Activated CD4-positive, alpha-beta memory T cell treated with anti-CD3 and anti-CD28 coated beads for 36 hours (primary cell): ENCODE measurements at places on chromosomes 11 and 22. TPM values are rescaled to one million over a fixed set of nuclear protein-coding genes. Genes with fewer than 3 reads are reported as not detected.

DNA sequence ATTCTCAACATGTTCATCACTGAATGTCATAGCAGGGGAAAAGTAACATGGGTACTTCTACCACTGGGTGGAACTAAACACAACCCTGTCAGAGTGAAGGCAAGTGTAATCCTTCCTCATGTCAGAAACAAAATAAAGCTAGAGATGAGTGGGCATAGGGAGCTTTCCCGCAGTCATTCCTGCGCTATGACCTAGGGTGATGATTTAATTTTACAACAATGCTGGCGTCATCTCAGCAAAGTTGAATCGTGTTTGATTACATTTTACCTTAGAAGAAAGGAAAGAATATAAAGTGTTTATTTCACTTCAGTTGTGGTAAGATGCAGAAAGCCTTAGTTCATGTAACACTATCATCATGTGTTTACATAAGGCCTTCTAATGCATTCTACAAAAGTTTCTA, 355.6 kb downstream of the METTL15 start:
- H3K4me1 ChIP-seq, result no peaks in the 10 kb centered on the region
- no peaks in the 10 kb centered on the region for H3K27me3 ChIP-seq
- no peak overlapping the region for H3K27ac ChIP-seq

- H3K27me3 ChIP-seq, result peaks cover 52% of the 10 kb centered on the region
- H3K4me3 ChIP-seq, result no peak overlapping the region
- DNase-seq, result peak; percentile 94
- no peaks in the 10 kb centered on the region for H3K36me3 ChIP-seq
- peaks cover 20% of the 10 kb centered on the region for H3K4me1 ChIP-seq
- H3K27ac ChIP-seq, result peak overlapping the region; percentile 26
Measured at GRCh38 chr22:32050678-32051515, 7.8 kb downstream of the SLC5A1 start.

DNA sequence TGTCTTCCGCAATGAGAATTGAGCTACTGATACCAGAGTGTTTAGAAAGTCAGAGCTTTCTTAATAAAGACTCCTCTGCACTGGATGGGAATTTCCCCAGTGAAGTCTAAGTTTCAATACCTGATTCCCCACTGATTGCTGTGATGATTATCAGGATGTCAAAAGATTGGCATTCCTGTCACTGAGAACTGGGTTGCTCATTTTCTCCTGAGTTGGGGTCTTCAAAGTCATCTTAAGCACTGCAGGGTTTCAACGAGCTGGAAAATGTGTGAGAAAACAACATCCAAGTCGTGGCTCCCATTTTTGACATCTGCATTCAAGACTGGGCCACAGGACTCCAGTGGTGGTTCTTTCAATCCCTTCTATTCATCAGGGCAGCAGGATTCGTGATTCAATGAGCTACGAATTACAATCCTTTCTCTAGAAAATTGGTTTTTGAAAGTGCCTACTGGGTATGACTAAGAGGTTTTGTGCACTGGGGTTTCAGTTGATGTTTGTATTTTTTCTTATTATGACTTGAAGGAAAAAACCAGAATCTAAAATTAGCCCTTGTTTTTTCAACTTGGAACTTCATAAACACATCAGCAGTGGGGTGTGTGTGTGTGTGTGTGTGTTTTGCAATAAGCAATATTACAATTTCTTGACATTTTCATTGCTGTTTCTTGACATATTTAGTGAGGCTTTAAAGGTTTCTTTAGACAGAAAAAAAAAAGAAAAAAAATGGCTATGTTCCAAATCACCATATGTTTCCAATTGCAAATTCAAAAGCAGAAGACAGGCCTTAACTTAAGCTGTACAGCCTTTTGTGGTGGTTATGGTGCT, 233.0 kb downstream of the FAM76B start:
- H3K36me3 ChIP-seq, result no peaks in the 10 kb centered on the region
- peak overlapping the region; percentile 38 for H3K4me3 ChIP-seq
- DNase-seq, result peak; percentile 56
- no peaks in the 10 kb centered on the region for H3K27me3 ChIP-seq

GRCh38 chr22:28021116-28021997, 102.3 kb upstream of the PITPNB start:
- DNase-seq, result no peak
- peaks cover 2% of the 10 kb centered on the region for H3K27me3 ChIP-seq
- no peaks in the 10 kb centered on the region for H3K4me1 ChIP-seq
- no peaks in the 10 kb centered on the region for H3K36me3 ChIP-seq

DNA sequence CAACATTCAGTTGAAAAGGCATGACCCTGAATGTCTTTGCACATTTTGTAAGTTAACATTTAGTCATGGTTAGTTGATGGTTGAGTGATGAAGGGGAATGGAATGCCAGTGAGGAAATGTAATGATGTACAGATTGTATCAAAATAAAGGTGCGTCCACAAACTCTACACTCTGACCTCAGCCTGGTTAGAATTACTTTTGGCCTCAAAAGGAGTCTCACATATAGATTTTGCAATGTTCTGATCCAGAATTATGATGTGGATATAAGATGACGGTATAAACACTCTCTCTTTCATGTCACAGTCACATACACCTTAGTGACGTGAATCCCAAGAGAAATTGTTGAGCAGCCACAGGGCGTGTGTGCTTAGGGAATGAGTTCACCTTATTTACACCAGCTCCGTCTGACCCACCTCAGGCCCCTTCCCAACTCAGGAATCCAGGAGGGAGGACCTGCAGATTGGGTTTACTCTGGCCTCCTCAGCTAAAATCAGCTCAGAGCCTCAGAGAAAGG, 100.1 kb downstream of the RDX start:
- H3K27ac ChIP-seq, result no peak overlapping the region
- H3K27me3 ChIP-seq, result peaks cover 10% of the 10 kb centered on the region
- no peak overlapping the region for H3K4me3 ChIP-seq
- no peak for DNase-seq

GRCh38 chr11:95242091-95242844, 11.3 kb upstream of the SESN3 start:
- H3K27ac ChIP-seq, result no peak overlapping the region
- no peaks in the 10 kb centered on the region for H3K27me3 ChIP-seq
- DNase-seq, result no peak
- H3K4me1 ChIP-seq, result peaks cover 11% of the 10 kb centered on the region

DNA sequence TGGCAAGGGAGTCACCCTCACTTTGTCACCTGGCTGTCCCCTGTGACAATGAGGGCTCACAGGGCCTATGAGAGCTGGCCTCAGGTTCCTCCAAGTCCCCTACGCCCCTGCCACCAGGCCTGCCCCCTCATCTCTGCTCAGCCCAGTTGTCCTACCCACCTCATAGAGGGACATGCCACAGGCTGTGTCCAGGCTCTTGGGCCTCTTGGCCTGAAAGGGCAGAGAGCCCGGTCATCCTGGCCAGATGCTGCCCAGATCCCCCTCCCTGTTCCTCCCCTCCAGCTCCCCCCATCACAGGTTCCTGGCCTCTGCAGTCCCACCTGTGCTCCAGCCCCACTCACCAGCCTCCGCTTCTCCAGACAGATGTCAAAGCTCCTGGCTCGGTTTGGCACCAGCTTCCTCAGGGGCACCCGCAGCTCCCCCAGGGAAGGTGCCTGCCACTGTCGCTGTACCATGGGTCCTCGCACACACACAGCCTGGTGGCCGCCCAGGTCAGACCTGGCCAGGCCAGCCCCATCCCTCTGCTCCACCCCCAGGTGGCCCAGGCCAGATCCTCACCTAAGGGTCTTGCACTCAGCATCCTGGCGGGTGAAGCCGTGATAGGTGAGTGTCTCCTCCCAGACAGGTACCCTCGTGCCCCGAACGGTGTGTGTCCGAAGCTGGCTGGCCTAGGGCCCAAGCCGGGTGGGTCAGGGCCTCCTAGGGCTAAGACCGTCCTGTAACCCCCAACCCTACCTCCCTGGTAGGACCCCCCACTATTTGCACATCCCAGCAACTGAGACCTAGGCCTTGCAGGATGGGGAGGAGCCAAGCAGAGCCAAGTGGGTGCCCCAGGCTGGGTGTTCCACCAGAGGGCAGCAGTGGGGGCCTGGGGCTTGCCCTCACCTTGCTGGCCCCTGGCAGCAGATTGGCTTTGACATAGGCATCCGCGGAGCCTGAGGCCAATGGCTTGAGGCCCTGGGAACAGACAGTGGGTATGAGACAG, 8.3 kb downstream of the NDUFV1 start:
- H3K27me3 ChIP-seq, result no peaks in the 10 kb centered on the region
- peak; percentile 81 for DNase-seq
- peaks cover 11% of the 10 kb centered on the region for H3K36me3 ChIP-seq
- peak overlapping the region; percentile 79 for H3K4me3 ChIP-seq

The SLC17A6 gene
- not detected for total RNA-seq

DNA sequence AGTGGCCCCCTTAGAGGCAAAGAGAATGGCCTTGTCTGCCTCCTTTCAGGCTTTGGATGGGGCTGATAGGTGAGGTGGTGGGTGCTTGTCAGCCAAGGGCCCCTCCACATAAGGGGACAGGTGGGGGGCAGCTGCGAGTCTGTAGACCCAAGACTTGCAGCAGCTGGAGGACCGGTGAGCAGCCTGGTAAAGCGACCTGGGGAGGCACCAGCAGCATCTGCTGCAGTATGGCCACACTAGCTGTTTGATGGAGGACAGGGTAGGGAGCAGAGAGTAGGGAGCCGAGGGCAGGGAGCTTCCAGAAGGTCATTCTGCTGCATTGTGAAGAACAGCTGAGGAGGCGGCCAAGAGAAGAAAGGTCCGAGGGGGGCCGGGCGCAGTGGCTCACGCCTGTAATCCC, 16.8 kb upstream of the MRTFA start:
- DNase-seq, result no peak
- no peak overlapping the region for H3K4me3 ChIP-seq
- no peak overlapping the region for H3K27ac ChIP-seq

DNA sequence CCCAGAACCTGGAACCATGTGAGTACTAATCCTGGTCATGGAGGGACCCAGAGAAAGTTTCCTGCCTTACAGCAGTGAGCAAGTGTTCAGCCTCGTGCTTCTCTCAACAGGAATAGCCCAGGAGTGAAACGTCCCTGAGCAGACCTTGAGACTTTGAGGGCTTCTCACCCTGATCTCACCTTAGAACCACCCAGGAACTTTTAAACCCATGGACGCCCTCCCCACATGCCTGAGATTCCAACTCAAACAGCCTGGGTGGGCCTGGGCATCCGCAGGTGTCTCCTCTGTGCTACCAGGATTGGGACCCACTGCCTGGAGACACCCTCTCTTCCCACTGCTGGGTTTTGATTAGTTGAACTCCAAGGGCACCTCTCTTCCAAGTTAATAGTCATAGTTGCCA, 297.2 kb downstream of the NTM start:
- H3K4me1 ChIP-seq, result peaks cover 3% of the 10 kb centered on the region
- no peak overlapping the region for H3K27ac ChIP-seq
- no peak for DNase-seq
- no peaks in the 10 kb centered on the region for H3K36me3 ChIP-seq
- no peaks in the 10 kb centered on the region for H3K27me3 ChIP-seq

- peaks cover 7% of the 10 kb centered on the region for H3K27me3 ChIP-seq
- H3K4me1 ChIP-seq, result peaks cover under 1% of the 10 kb centered on the region
- no peaks in the 10 kb centered on the region for H3K36me3 ChIP-seq
- no peak overlapping the region for H3K27ac ChIP-seq
Measured at GRCh38 chr11:73223998-73224730, 6.1 kb downstream of the P2RY2 start.

- peak overlapping the region; percentile 42 for H3K4me3 ChIP-seq
- peak overlapping the region; percentile 100 for H3K27ac ChIP-seq
- no peaks in the 10 kb centered on the region for H3K27me3 ChIP-seq
Measured at GRCh38 chr22:31286360-31287255, 5.7 kb downstream of the PIK3IP1 start.
